GM20000 (cell line): ENCODE measurements at places on chromosomes 11 and 22.
A peak's percentile ranks its signal among the peaks of the same experiment; 100 is the strongest.

DNA sequence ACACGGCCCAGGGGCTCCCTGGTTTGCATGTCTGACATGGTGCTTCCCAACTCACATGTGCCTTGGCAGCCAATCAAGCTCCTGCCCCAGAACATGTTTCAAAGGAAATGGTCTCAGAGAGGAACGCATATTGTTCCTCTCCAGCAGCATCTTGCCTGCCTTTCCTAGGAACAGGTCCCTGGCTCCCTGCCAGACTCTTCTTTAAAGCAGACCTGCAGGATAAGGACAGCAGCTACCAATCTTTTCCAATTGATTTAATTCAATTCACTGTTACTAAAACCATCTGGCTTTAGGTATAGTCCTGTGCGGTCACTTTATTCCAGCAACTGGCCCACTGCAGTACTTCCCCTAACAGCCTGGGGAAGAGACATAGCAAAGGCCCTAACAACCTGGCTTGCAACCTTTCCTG lies 79.9 kb downstream of the AMBRA1 start:
- no peak for DNase-seq

DNA sequence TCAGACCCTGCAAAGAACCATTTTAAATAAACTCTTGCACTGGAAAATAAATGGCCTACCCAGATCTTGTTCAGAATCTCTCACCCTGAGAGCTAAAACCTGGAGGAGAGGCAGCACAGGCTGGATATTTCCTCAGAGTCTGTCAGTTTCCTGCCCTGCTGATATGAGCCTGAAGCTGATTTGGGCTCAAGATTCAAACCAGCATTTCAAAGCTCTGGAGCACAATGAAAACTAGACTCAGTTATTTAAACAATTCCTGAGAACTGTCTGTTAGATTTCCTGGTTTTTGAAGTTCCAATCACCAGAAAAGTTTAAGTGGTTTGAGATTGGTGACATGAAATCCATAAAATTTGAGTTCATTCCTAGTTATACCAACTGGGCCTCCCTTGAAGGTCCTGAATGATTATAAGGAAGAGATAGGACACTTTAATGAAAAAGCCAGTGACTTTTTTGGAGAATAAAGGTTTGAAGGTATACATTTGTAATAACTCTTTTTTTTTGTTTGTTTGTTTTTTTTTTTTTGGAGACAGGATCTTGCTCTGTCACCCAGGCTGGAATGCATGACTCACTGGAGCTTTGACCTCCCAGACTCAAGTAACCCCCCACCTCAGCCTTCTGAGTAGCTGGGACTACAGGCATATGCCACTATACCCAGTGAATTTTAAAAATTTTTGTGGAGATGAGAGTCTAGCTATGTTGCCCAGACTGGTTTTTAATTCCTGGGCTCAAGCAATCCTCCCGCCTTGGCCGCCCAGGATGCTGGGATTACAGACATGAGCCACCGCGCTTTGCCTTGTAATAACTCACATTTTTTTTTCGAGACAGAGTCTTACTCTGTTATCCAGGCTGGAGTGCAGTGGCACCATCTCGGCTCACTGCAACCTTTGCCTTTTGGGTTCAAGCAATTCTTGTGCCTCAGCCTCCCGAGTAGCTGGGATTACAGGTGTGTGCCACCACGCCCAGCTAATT lies 8.0 kb upstream of the ESAM start:
- DNase-seq = no peak

GRCh38 chr11:81895258-81895657 lies 838.4 kb downstream of the FAM181B start:
- DNase-seq = no peak

GRCh38 chr11:107562647-107563208 lies 2.8 kb downstream of the ALKBH8 start:
- DNase-seq = no peak

DNA sequence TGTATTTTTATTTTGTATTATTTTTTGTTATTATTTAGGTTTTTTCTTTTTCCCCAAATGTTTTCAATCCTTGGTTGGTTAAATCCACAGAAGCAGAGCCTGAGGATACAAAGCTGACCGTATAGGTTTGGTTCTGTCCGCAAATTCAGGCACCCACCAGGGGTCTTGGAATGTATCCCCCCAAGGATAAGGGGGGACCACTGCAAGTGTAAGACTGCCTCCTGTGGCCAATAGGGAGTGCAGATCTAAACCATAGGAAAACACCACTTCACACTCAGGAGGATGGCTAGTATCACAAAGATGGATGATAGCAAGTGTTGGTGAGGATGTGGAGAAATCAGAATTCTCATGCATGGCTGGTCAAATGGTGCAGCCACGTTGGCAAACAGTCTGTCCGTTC lies 20.0 kb downstream of the CPT1A start:
- DNase-seq = no peak

DNA sequence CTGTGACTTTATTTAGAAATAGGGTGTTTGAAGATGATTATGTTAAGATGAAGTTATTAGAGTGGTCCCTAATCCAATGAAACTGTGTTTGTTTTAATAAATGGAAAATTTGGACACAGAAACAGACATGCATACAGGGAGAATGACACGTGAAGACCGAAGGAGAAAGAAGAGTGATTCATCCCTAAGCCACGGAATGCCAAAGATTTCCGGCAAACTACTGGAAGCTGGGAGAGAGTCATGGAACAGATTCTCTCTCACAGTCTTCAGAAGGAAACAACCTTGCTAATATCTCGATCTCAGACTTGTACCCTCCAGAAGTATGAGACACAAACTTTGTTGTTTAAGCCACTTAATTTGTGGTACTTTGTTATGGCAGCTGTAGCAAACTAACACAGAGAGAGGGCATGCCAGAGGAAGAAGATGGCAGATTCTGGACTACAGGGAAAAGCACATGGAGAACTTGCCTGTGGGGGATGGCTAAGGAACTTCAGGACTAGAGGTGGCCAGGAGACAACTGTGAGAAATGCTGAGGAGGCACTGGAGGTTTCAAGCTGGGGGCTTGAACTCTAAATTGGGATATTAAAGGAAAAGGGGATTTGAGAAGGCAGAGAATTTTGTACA lies 733.5 kb upstream of the CCDC90B start:
- DNase-seq = no peak

- no peak for DNase-seq
Measured at GRCh38 chr22:48395201-48395600, 1432.5 kb downstream of the BRD1 start.

DNA sequence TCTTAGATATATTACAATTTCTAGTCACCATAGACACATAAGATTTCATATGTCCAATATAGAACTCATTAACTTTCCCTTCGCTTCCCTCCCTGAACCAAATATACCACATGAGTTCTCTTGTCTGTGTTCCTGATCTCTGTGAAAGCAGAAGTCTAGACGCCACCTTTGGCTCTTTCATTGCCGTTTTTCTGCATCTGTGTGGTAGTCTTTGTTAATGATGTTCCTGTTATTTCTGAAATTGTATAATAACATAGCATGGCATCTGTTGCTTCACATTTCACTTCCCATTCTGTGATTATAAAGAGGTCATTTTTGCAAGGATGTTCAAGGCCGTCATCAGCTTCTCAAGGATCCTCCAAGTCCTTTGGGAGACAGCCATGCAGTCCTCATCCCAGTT lies 58.5 kb downstream of the NCAM1 start:
- no peak for DNase-seq

- DNase-seq = peak; percentile 29
Measured at GRCh38 chr11:96114178-96115064, 190.5 kb upstream of the MTMR2 start.

DNA sequence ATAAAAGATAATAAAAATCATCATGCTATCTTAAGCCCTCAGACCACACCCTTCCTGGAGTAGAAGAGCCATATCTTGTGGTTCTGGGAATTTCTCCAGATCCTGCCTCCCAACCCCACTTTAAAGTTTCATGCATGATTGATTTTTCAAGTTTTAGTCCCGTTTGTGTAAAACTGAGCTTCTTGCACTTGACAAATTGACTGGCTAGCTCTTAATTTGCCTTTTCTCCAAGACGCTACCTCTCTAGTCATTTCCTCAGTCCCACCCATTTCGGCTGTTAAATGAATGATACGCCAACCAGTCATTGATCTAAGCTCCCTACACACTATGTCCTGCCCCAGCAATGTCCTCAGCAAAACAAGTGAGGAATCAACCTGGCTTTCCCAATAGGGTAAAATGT lies 71.8 kb upstream of the TEAD1 start:
- no peak for DNase-seq

DNA sequence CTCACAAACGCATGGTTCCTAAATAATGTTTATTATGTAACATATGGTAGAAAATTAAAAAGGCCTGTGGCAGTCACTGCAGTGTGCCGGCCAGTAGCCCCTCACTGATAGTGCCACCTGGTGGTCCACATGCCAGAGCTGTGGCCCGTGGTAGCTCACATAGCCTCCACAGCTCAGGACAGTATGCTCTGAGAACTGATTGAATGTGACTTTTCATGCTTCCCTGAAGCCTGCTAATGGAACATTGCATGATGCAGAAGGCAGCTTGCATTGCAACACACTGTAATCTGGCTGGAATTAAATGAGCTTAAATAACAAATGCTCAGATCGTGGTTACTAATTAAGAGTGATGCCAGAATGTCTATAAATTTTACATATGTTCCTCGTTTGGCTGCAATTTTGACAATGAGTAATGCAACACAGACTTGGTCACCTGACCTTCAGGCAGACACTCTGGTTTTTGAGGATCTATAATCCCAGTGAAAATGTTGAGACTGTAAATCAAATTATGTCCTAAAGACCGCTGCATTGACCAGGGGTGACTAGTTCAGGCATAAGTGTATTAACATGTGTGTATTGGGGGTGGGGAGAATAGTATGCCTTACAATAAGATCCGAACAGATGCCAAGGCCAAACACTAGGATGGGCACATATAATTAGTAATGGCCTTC lies 566.4 kb downstream of the METTL15 start:
- peak; percentile 4 for DNase-seq

- peak; percentile 3 for DNase-seq
Measured at GRCh38 chr11:8098879-8099278, 17.9 kb downstream of the TUB start.
